T-helper 2 cell (primary cell): ENCODE measurements at places on chromosomes 12 and 14.
A peak's percentile ranks its signal among the peaks of the same experiment; 100 is the strongest.

DNA sequence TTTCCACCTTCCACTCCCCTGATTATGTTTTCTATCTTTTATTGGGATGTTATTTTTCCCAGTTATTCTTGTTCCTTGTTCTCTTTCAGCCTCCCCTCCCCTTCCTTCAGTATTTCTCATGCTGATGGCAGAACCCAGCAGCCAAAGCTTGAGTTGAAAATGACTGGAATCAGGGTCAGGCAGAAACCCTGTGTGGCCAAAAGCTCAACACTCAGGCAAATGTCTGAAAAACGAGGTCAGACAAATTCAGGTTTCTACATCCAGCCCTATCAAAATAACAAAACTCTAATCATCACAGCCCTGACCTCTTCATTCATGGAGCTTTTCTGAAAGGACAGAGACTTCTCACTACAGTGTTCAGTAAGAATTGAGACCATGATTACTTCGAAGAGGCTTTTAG, 134.6 kb downstream of the PTPRR start:
- DNase-seq = no peak

- DNase-seq = no peak
Observed at GRCh38 chr12:120350576-120351350, 18.2 kb downstream of the MSI1 start.

DNA sequence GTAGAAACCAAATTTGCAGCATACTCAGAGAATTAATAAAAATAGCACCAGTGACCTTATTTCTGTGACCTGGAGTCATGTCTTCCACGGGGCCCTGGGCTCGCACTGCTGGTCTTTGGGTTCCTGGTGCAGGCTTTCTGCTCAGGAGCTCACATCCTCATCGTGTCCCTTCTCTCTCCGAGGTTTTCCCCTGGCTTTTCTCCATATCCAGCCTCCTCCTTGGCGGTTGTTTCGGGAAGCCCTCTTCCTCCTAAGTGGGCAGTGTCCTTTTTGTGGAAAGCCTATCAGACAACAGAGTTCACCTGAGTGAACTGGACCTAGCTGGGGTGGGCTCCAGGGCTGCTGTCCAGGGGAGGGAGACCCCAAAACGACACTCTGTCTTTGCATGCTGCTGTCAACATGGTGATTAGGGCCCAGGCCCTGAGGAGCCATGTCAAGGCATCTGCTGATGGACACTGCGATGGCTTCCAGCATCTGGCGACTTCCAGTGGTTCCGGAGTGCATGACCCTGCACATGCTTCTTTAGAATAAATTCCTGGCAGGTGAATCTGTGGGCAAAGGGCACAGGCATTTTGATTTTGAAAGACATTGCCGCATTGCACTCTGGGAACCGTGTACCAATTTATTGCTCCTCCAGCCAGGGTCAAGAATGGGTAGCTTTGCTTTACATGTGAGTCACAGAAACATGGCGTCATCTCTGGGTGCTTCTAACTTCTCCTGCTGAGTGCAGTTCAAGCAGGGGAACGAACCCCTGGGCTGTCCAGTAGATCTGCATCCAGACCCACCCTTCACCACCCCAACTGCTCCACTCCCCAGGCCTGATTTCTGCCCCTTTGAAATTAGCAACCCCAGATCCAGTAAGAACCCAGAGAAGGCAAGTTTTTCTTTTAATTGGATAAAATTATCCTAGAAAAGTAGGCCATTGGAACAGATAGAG, 136.8 kb downstream of the ADGRD1 start:
- DNase-seq = peak; percentile 1

- DNase-seq = no peak
Observed at GRCh38 chr12:19896041-19896440, 456.7 kb downstream of the AEBP2 start.

DNA sequence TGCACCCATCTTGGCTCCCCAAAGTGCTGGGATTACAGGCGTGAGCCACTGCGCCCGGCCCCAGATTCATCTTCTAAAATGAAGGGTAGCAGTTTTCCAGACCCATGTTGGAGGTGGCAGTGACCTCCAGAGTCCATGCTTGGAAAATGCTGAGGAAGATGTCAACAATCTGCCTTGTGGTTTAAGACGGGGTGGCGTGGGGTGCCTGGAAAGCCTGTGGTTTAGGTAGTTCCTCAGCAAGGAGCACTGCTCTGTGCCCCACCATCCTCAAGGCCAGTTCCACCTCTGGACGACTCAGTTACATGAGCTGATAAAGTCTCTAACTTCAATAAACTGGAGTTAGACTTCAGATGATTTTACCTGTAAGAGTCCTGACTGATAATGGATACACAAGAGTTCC, 48.6 kb downstream of the DRAM1 start:
- no peak for DNase-seq

- DNase-seq = no peak
Observed at GRCh38 chr12:83666690-83667089, 980.0 kb downstream of the TMTC2 start.

- no peak for DNase-seq
Observed at GRCh38 chr12:101570047-101570446, 24.7 kb upstream of the MYBPC1 start.

DNA sequence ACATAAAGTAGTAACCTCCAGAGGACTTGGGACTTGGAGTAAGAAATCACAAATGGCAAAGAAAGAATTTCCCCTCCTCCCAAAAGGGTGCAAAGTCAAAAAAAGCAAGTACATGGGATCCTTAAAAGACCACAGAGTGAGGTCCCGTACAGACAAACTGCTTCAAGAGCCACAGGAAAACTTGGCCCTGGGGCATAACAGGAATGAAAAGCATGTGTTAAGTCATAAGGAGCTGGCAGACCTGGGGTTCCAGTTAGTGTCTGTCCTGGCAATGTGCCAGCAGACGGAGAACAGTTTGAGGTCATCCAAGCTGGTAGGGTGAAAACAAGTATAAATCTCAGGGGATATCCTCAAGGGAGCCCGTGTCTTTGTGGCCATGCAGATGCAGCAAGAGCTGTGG, 73.2 kb downstream of the HSD17B6 start:
- DNase-seq = no peak

- DNase-seq = no peak
Observed at GRCh38 chr12:126998747-126999285, 1268.2 kb upstream of the TMEM132C start.

DNA sequence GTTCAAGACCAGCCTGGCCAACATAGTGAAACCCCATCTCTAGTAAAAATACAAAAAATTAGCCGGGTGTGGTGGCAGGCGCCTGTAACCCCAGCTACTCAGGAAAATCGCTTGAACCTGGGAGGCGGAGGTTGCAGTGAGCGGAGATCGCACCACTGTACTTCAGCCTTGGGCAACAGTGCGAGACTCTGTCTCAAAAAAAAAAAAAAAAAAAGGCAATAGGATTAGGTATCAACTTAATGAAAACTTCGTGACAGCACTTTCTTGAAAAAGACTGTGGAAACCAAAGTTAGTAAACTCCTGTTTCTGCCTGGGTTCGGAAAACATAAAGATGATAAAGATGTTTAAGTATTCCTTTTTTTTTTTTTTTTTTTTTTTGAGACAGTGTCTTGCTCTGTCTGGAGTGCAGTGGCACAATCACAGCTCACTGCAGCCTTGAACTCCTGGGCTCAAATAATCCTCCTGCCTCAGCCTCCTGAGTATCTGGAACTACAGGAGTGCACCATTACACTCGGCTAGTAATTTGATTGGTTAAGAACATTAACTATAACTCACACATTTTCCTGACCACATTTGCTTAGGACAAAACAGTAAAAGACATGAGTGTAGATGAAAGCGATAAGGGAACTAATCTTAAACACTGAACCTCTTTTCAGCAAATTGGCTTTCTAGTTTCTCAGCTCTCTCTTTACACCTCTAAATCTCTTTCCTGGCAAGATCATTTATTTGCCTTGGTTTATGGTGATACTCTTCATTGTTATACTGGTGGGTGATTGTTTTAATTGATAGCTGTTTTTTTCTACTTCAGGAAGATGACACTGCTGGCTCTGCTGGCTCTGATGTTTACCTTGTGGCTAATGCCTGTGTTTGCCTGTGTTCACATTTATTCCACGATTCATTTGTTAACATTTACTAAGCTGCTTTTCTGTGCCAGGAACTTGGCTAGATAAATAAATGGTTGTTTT, 15.8 kb downstream of the HIF1A start:
- no peak for DNase-seq

- no peak for DNase-seq
Observed at GRCh38 chr14:101216366-101217079, 313.0 kb upstream of the RTL1 start.

DNA sequence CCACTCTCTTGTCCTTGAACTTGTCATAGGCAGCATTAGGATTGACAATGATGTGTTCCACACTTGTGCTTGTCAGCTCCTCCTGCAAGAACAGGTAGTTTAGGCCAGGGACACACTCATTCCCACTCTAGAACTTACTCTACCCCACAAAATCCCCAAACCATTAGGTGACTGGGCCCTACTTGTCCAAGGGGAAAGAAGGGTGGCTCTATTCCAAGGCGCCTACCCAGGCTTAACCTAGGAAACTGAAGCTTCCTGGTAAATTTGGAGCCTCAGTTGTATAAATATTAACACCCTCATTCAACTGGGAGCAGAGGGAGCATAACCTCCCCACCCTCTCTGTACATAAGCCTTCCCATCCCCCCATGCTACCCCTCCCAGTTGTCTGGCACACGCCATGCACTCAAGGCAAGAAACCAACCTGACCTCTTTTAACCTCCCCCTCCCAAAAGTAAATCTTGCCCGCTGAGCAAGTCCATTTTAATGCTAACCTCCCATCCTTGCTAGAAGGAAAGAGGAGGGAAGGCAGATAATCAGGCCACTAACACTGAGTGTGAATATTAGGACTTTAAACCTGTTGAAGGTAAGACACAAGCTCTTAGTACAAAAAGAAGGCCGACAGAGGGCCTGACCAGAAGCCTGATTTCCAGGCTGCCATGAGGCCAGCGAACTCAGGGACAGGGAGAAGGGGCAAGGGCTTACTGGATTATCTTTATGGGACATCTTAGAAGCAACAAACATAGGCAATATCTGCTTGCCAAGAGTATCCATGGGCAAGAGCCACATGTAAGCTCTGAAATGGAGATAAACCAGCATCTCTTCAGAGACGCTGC, 11.0 kb downstream of the DCTN2 start:
- DNase-seq = no peak

DNA sequence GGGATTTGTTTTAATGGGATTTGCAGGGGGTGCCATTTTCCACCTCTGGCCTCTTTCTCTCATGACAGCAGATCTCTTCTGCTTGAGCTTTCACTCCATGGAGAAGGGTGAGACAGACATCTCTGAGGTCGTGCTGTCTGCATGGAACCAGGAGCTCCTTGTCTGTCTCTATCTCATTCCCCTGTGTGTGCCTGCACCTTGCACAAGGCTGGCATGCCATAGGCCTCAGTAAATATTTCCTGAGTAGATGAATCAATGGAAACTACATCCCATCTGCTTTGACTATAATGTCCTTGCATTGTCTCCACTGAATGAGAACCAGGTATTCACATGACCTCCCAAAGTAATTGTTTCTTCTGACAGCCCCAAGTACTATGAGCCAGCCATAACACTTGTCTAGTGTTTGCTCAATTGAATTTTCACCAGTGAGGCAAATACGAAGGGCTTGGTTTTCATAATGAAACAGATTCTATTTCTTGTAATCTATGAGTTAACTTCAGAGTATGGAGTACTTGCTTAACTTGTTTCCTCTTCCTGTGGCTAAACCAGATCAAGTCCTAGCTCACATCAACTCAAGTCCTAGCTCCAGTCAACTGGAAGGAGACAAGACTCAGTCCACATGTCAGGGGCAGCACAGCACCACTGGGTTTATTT, 32.3 kb downstream of the KCNK13 start:
- no peak for DNase-seq

DNA sequence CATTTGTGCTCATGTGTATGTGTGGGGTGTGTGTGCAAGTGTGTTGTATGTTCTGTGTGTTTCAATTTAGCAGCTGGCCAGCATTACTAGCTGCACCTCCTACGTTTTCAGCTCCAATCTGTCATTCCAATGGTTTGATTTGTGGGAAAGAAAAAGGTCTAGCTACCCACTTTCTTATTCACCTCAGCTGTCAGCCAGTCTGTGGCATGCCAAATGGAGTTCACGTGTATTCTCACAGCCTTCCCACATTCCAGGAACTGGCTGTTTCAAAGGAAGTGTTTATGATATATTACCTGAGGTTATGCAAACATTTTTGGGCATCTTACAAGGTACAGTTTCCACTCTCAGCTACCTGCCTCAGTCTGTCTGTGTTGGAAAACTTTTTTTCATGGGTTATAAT, 220.2 kb upstream of the CPNE8 start:
- no peak for DNase-seq

DNA sequence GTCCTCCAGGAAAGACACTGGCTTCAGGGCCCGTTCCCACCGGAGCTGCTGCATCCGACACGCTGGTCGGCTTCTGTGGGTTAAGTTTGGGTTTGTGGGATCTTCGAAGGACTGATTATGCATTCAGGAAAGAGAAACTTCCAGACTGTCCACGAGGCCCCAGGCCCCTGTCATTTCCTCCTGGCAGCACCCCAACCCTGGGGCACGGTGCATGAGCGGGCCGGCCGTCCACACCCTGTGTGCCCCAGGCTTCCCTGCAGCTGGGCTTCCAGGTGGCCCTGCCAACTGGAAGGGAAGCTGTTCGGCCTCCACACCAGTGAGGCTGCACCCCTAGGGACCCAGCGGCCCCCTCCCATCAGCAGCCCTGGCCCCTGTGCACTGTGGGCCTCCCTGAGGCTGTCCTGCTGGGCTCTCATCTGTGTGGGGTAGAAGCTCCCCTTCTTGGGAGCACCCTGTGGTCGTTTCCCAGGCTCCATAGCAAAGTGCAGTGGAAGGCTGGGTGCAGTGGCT, 9.3 kb upstream of the FBRSL1 start:
- no peak for DNase-seq

- no peak for DNase-seq
Observed at GRCh38 chr12:1421091-1421846, 173.1 kb downstream of the FBXL14 start.

DNA sequence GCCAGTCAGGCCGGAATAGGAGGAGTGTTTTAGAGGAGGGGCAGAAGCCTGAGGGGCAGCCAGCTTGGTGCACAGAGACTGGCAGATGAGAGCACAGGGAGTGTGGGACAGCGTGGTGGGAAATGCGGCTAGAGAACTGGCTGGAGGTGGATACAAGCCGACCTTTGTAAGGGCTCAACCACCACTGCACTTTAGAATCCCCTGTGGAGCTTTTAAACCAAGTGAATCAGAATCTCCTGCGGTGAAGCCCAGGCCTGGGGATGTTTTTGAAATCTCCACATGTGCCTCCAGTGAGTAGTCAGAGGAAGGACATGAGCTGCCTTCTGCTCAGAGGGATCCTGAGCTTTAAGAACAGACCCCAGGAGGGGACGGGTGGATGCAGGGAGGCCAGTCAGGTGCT, 10.9 kb upstream of the PCED1B start:
- no peak for DNase-seq

GRCh38 chr12:69415471-69416275, 54.5 kb upstream of the FRS2 start:
- DNase-seq = peak; percentile 41

- DNase-seq = no peak
Observed at GRCh38 chr12:91021076-91021475, 16.3 kb upstream of the EPYC start.
